ENCODE measurements at places on chromosomes 1 and 21. TPM values are rescaled to one million over a fixed set of nuclear protein-coding genes. Genes with fewer than 3 reads are reported as not detected.

SELE gene
- 7.2 TPM for polyA plus RNA-seq

PLA2G2F gene
- 0.08 TPM for polyA plus RNA-seq

ADAMTS5 gene
- 0.90 TPM for polyA plus RNA-seq

ORC1 gene
- 0.56 TPM for polyA plus RNA-seq

CLCA4 gene
- not detected for polyA plus RNA-seq

All from adrenal gland (tissue), 19 donors.